Osteocyte (in vitro differentiated cells): ENCODE measurements at places on chromosomes 1 and 21. TPM values are rescaled to one million over a fixed set of nuclear protein-coding genes. Genes with fewer than 3 reads are reported as not detected.

- H3K4me3 ChIP-seq: no peak overlapping the region
- H3K4me1 ChIP-seq: peaks cover 8% of the 10 kb centered on the region
- no peaks in the 10 kb centered on the region for H3K36me3 ChIP-seq
- H3K27ac ChIP-seq: no peak overlapping the region
Observed at GRCh38 chr1:51313961-51314777, 16.2 kb downstream of the TTC39A start.

Gene PDPN
- not detected in 2 replicates for total RNA-seq

DNA sequence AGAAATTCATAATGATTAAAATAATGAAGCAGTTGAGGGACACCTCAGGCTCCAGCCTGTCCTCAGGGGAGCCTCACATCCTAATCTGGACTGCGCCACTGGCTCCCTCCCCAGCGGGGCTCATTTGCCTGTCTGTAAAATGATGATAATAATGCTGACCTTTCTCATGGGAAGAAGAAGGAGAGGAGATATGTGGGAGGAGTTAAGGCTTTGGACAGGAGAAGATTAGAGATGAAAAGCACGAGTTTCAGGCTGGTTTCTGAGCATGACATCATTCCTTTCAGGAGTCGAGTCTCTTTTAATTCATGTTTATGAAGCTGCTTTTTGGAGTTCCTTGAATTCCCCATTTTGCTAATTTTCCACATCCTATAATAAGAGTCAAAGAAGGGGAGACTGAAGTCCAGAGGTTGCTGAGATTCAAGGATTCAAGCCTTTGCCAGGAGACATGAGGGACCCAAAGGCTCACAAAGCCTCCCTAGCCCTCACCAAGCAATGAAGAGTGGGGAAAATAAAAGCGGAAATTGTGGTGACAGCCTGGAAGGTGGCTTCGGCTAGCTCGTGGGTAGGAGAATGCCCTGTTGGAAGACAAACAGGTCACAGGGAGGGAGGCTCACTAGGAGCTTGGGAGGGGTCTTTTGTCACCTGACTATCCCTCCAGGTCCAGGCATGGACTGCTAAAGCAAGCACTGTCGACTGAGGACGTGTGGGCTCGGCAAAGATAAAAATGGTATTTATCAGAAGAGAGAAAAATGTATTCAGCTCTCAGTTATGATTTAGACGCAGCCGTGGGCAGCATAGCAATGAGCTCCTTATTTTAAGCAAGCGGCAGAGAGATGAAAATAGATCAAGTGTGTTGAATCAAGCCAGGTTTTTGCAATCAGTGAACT is 27.5 kb upstream of the STMN1 start:
- no peaks in the 10 kb centered on the region for H3K4me1 ChIP-seq
- no peak overlapping the region for H3K4me3 ChIP-seq
- DNase-seq: no peak
- peaks cover 12% of the 10 kb centered on the region for H3K27me3 ChIP-seq

DNA sequence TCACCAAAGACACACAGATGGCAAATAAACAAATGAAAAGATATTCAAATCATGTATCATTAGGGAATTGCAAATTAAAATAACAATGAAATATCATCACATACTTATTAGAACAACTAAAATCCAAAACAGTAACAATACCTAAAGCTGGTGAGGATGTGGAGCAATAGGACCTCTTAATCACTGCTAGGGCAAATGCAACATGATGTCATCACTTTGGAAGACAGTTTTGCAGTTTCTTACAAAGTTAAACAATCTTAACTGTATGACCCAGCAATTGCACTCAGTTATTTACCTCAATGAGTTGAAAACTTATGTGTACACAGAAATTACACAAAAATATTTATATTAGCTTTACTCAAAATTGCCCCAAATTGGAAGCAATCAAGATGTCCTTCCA is 47.3 kb downstream of the SELENOF start:
- peaks cover 5% of the 10 kb centered on the region for H3K4me1 ChIP-seq
- DNase-seq: no peak
- no peak overlapping the region for H3K27ac ChIP-seq
- no peaks in the 10 kb centered on the region for H3K27me3 ChIP-seq
- peaks cover 6% of the 10 kb centered on the region for H3K36me3 ChIP-seq

GRCh38 chr1:20997602-20998224 is 179.0 kb downstream of the EIF4G3 start:
- no peaks in the 10 kb centered on the region for H3K27me3 ChIP-seq
- peaks cover 13% of the 10 kb centered on the region for H3K4me1 ChIP-seq
- no peak overlapping the region for H3K4me3 ChIP-seq
- DNase-seq: no peak

DNA sequence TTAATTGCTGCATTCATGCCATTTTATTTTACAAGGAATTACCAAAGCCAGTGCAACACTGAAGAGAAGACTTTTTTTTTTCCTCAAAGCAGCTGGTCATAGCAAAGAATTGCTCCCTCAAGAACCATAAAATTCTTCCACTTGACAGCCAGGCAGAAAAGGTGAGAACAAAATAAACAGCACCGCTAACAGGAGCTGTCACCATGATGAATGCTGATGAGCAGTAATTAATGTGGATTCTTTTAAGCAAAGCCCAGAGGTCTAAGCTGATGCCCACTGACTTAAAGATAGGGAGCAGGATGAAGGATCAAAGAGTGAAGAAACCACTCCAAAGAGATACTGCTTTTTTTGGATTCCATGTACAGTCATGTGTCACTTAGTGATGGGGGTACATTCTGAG is 428.4 kb downstream of the BRINP3 start:
- no peak for DNase-seq
- peaks cover 26% of the 10 kb centered on the region for H3K4me1 ChIP-seq
- no peaks in the 10 kb centered on the region for H3K27me3 ChIP-seq
- H3K27ac ChIP-seq: no peak overlapping the region
- no peak overlapping the region for H3K4me3 ChIP-seq

- no peak overlapping the region for H3K4me3 ChIP-seq
- no peak for DNase-seq
- no peaks in the 10 kb centered on the region for H3K4me1 ChIP-seq
- H3K27ac ChIP-seq: no peak overlapping the region
Observed at GRCh38 chr1:102550729-102551384, 554.1 kb upstream of the OLFM3 start.

DNA sequence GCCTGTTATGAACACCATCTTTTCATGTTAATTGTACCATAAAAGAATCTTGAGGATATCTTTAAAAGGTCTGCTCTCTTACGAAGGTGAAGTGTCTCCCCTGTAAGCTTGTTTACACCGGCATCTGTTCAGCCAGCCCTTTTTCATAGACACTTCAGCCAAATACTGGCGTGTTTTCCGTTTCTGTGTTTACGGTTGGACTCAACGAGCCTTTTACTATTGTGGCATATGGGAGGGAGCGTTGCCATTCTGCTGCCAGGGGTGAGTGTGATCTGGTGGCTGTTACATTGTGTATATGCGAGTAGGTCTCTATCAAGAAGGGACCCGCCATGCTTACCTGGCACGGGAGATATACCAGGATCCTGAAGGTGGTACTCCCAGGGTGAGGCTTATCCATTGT is 433.8 kb downstream of the CAMTA1 start:
- peaks cover 9% of the 10 kb centered on the region for H3K4me1 ChIP-seq
- no peak overlapping the region for H3K4me3 ChIP-seq
- no peak for DNase-seq
- no peaks in the 10 kb centered on the region for H3K27me3 ChIP-seq
- H3K36me3 ChIP-seq: no peaks in the 10 kb centered on the region

GRCh38 chr1:203778146-203778545 is 13.2 kb downstream of the LAX1 start:
- no peak overlapping the region for H3K4me3 ChIP-seq
- H3K36me3 ChIP-seq: no peaks in the 10 kb centered on the region
- no peak for DNase-seq
- no peaks in the 10 kb centered on the region for H3K27me3 ChIP-seq
- no peak overlapping the region for H3K27ac ChIP-seq
- no peaks in the 10 kb centered on the region for H3K4me1 ChIP-seq
